ENCODE measurements at places on chromosomes 1 and 21. TPM values are rescaled to one million over a fixed set of nuclear protein-coding genes. Genes with fewer than 3 reads are reported as not detected.

Gene KLF17
- polyA plus RNA-seq, result 0.14 TPM

Gene DOP1B
- 13.2 TPM for polyA plus RNA-seq

Gene VPS45
- polyA plus RNA-seq, result 16.1 TPM

Gene GOLT1A
- 0.81 TPM for polyA plus RNA-seq

Gene FTCD
- polyA plus RNA-seq, result 0.33 TPM

Gene OLFML2B
- 0.66 TPM for polyA plus RNA-seq

Gene TRIM17
- 1.1 TPM for polyA plus RNA-seq

Gene FAM151A
- polyA plus RNA-seq, result 0.24 TPM

Gene MCOLN3
- polyA plus RNA-seq, result 0.41 TPM

Gene IPO9
- polyA plus RNA-seq, result 11.2 TPM

Gene LIN28A
- not detected for polyA plus RNA-seq

Gene LMX1A
- 0.10 TPM for polyA plus RNA-seq

Gene ARMH1
- 0.71 TPM for polyA plus RNA-seq

Gene IGSF9
- 7.4 TPM for polyA plus RNA-seq

Measured in esophagus (tissue), 2 donors.